ENCODE measurements at places on chromosomes 7 and 10.

DNA sequence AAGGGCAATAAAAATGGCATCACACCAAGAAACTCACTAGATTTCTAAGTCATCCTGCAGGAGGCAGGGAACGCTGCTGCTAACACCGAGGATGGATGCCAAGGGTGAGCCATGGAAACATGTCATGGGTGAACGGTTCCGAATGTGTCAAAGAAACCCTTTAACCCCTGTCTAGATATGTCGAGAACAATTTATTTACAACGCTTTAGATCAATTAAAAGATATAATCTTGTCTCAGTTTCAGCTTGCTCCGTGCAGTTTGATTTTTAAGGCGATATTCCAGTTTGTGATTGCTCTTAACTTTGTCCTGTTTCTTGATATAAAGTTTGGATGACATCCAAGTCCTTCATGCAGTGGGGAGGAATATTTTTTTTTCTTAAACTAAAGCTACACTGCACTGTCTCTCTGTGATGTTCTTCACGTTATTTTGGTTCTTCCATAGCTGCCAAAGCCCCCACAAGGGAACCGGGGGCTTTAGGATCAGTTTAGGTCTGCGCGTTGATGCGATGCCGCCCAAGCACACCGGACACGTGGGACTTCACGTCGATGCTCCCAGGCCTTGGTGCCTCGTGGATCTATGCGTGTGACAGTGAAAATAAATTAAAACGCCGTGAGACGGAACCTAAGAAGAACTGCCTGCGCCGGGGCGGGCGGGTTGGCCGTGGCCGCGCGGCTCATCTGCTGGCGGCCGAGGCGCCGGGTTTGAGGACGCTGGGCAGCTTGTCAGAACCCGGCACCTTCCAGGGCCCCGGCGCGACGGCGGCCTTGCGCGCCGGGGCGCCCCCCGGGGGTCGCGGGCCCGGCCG, 220.3 kb downstream of the PHTF2 start:
- DNase-seq: no peak

- DNase-seq: no peak
Observed at GRCh38 chr7:98372993-98373392, 27.9 kb downstream of the BAIAP2L1 start.

DNA sequence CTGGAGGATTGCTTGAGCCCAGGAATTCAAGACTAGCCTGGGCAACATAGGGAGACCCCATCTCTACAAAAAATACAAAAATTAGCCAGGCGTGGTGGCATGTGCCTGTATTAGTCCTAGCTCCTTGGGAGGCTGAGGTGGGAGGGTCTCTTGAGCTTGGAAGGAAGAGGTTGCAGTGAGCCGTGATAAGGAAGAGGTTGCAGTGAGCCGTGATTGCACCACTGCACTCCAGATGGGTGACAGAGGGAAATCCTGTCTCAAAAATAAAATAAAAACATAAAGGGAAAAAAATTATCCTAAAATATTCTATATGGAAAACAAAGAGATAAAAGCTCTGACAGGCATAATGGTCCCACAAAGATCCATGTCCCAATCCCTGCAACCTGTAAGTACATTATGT, 87.9 kb upstream of the KAT6B start:
- no peak for DNase-seq

- DNase-seq: no peak
Observed at GRCh38 chr7:82965088-82966036, 197.3 kb downstream of the PCLO start.

DNA sequence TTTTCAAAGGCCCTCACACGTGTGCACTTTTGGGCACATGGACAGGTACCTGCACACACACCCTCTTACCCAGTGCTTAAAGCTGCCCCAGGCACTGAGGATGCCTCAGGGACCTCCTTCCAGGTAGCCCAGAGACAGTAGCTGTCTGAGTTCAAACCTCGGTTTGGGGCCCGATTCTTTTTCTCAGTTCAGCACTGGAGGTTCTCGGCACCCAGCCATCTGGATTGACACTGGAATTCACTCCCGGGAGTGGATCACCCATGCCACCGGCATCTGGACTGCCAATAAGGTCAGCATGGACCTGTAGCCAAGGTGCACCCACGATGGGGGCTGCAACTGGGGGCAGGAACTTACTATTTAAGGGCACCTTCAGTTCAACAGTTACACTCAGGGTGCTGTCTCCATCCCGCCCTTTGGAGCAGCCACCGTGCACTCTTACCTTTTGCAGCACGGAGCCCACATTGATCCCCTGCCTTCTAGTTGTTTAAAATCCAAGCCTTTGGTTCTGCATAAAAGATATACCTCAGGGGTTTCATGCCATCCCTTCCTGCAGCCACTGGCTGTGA, 17.7 kb downstream of the CPA5 start:
- no peak for DNase-seq

- peak; percentile 46 for DNase-seq
Observed at GRCh38 chr10:104328896-104329710, 9.2 kb downstream of the ITPRIP start.

DNA sequence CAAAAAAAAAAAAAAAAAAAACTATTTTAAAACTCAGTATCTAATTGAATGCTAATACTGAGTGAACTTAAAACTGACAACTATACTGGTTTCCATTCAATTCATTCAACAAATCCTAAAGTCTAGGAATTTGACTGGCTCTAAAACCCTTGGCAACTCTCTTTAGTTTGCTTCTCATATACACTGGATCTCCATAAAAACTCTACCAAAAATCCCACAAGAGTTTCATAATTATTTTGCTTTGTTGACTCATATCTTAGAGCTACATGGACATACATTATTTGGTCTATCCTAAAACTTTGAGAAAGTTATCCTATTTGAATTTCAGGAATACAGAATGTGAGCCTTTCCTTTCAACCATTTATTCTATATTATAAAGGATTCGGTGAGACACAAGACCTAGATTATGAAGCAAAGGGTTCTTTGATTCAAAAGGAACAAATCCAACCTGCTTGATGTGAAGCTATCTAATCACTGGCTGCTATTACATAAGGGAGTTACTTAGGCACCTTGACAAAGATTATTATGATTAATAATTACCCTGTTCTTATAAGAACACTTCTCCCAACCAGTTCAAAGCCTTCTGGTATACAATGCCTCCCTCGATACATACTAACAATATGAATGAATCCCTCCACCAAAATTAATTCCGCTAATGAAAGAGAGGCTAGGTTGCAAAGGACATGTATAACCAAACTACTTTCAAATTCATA, 15.8 kb upstream of the KMT2E start:
- no peak for DNase-seq

DNA sequence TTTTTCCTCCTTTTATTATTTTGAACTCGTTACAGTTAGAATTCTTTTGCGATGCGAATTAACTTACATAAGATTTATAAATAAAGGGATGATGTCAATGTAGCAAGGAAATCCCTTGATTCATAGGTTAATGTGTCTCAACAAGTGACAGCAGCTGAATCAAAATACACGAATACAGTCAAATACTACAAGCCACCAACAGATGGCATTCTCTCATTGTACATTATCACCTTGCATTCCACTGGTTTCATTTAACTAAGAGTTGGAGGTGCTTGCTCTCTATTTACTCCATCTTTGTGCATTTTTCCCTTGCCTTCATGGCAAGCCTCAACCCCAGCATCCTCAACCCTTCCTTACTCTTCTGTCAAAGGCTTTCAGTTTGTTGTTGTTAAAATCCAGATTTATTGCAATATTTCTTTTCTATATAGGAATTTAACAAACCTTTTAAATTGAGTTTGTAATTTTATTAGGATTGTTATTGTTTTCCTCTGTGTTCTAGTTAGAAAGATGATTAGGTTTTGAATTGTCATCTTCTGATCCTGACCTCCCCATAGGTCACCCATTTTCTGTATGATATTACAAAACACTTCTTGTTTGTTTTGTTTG, 78.3 kb downstream of the SLC25A40 start:
- DNase-seq: no peak

- DNase-seq: no peak
Observed at GRCh38 chr7:107560898-107561516, 2.7 kb downstream of the COG5 start.

GRCh38 chr7:1112109-1112508, 24.2 kb downstream of the GPER1 start:
- DNase-seq: no peak

DNA sequence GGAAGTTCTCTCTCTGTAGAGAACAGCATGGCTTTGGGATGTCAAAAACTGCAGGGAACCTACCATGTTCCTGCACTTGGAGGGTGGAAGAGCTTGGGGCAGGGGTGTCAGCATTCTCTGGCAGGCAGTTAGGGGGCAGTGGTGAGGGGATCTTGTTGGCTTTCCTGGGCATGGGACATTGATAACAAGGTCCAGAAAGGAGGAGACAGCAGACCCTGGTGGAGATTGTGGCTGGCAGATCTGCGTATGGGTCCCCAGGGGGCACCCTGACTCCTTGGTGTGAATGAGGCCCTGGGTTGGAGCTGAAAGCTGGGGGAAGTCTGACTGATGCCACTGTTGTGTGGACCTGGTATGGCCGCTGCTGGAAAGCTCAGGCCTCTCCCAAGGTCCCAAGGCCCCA, 22.9 kb upstream of the CAMK2B start:
- DNase-seq: no peak

- DNase-seq: no peak
Observed at GRCh38 chr7:80896906-80897598, 21.8 kb downstream of the SEMA3C start.

DNA sequence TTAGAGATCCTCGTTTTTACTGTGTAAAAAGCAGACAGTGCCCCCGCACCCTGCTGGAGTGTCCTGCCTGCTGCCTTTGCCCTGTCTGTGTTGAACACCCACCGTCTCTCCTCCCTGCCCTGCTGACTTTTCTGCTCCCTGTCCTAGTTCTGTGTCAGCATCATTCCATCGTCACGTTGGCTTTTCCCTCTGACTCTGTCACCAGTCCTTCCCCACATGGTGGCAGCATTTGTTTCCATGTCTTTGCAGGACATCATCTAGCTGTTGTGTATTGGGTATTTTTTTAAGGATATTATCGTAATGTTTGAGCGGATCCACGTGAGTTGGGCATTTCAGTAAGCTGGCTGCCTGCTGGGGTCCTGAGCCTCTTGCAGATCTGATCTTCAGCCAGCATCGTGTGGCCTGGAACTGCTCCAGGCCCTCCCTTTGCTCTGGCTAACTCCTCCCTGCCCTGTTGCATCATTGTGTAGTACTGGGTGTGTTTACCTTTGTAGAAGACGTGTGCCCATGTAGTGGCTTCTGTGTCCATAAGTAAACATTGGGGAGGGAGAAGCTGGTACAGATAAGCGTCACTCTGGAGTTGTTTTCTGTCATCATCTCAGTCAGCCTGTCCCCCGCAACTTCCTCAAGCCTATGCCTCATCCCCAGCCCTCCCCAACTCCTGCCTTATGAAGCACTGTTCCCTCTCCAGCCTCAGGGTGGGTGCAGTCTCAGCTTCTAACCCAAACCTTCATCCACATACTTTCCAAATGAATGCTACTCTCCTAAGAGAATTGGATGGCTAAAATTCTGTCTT, 44.3 kb downstream of the TRRAP start:
- peak; percentile 8 for DNase-seq

- no peak for DNase-seq
Observed at GRCh38 chr7:8037151-8037550, 68.6 kb downstream of the GLCCI1 start.

- DNase-seq: no peak
Observed at GRCh38 chr7:90276033-90276728, 31.2 kb downstream of the CFAP69 start.

- no peak for DNase-seq
Observed at GRCh38 chr10:26567351-26567721, 129.2 kb downstream of the APBB1IP start.

DNA sequence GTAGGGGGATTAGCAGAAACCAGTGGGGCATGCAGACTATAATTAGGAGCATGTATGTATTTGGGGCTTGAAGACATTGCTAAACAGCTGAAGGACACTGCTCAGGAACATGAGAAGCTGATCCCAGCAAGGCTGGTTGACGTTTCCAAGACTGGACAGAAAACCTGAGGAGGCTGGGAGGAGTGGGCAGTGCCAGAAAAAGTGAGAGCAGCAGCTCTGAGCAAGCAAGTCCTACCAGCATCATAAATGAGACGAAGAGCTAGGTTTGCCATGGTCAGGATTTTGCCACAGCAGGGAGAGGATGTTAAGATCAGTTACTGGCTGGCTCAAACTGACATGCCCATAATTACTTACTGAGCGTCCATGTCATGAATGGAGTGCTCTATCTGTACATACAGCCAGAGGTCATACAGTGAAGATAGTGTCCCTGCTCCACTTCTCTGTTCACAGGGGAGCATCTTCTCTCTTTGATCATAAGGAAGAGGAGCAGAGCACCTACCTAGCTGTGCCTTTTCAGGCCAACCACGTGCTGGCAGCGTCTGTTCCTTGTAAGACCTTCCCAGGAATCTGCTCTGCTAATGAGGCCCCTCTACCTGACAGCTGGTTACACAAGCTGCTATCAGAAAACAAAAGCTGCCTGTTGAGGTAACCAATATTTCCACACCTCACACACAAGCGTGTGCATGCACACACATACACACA, 44.7 kb downstream of the PDE1C start:
- DNase-seq: peak; percentile 12

DNA sequence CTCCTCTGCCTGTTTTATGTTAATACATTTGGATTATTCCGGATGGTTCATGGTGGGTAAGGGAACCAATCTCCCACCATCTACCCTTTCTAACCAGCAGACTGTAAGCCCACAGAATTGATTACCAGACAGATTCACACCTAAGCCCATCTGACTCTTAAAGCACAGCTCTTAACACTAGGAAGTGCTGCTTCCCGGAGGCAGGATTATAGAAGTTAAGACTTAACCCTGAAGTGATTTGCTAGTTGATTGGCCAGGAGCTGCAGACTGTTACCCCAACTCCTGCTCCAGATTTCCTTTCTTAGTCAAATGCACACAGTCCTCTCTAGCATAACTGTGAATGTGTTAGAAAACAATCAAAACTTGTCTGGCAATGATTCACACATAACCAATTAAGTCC, 221.7 kb downstream of the CDK14 start:
- no peak for DNase-seq

GRCh38 chr7:117750612-117751563, 122.4 kb downstream of the CTTNBP2 start:
- DNase-seq: no peak

GRCh38 chr10:67815571-67816059, 22.4 kb downstream of the DNAJC12 start:
- DNase-seq: no peak
